ENCODE measurements at places on chromosomes 4 and X.

DNA sequence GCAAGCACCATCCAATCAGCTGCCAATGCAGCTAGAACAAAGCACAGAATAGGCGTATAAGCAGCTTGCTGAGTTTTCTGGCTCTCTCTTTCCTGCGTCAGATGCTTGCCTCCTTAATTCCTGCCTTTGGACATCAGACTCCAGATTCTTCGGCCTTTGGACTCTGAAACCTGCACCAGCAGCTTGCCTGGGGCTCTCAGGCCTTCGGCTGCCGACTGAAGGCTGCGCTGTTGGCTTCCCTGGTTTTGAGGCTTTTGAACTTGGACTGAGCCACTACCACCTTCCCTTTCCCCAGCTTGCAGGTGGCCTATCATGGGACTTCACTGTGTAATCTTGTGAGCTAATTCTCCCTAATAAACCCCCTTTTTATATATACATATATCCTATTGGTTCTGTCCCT is 6.1 kb downstream of the TMEM192 start:
- no peak for DNase-seq

- DNase-seq: no peak
Measured at GRCh38 chrX:119402588-119402987, 3.5 kb downstream of the SLC25A43 start.

DNA sequence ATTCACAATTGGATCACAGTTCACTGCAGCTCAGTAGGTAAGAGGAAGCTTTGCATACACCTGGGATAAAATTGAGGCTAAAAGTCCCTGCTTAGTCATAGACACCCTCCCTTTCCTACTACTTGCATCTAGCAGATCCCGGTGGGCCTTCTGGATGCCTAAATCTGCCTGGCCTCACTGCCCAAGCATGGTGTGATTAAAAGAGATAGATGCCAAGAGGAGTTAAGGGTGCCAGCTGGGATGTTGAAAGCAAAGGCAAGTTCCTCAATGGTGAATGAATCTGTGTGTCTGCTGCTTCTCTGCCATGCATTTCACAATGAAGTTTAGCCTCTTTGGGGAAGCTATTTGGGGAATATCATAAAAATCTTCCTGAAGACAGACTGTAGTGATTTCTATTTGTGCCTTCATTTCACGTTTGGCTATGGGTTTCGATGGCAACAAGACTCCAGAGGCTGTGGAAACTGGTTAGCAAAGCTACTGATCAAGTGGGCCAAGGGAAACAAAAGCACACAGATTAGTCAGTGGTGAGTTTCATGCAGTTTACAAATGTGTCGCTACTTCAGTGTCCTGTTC is 534.0 kb downstream of the ANKRD50 start:
- no peak for DNase-seq

DNA sequence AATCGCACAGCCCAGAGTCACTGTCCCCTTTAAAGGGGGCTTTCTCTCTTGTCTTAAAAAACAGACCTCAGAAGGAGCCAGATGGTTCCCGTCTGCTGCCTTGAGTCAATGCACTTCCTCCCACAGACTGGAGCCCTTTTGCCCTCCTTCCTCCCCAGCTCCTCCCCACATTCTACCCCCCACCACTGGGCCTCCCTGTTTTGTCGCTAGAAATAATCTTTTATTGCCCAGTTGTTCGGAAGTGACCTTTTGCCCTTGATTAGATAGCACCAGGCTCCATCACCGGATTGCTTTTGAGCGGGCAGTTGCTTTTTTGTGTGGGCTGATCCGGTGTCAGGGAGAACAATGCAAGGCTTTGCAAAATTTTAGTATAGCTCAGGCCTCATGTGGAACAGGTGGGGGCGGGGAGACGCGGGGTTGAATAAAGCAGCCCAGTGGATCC is 47.7 kb downstream of the SPRY1 start:
- DNase-seq: no peak

GRCh38 chr4:182404376-182404775 is 161.2 kb downstream of the TENM3 start:
- no peak for DNase-seq

- DNase-seq: no peak
Measured at GRCh38 chr4:79272761-79273160, 53.1 kb downstream of the NAA11 start.

GRCh38 chr4:7744142-7744804 is 195.4 kb downstream of the AFAP1 start:
- DNase-seq: no peak

DNA sequence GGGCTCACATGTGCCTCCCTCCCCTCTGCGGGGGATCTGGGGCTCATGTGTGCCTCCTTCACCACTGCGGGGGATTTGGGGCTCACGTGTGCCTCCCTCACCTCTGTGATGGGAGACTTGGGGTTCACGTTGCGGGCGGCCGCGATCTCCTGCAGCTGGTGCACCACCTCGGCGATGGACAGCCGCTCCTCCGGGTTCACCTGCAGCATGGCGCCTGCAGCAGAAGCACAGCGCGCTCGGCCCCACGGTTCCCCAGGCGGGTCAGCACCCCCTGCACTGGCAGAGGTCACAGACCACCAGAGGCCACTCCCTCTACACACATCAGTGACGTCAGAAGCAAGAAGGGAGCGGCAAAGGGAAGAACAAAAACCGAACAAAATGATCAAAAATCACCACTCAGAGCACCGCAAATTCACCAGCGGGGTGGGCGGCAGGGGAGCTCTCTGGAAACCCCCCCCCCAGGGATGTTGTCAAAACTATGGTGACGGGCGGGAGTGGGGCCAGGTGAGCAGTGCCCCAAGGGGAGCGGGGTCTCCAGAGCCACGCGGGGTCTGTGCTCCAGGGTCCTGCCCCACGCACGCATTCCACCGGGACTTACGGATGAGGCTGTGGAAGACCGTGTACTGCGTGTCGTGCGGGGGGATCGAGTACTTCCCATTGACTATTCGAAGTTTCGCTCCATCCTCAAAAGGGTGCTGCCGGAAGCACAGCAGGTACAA is 38.7 kb downstream of the GAK start:
- DNase-seq: no peak

- DNase-seq: no peak
Measured at GRCh38 chr4:86306816-86307215, 53.0 kb downstream of the MAPK10 start.

GRCh38 chrX:15855568-15856221 is 1.1 kb upstream of the AP1S2 start:
- no peak for DNase-seq

GRCh38 chr4:1992468-1993168 is 16.2 kb downstream of the NELFA start:
- no peak for DNase-seq

- DNase-seq: no peak
Measured at GRCh38 chr4:150297861-150298474, 219.7 kb downstream of the DCLK2 start.

DNA sequence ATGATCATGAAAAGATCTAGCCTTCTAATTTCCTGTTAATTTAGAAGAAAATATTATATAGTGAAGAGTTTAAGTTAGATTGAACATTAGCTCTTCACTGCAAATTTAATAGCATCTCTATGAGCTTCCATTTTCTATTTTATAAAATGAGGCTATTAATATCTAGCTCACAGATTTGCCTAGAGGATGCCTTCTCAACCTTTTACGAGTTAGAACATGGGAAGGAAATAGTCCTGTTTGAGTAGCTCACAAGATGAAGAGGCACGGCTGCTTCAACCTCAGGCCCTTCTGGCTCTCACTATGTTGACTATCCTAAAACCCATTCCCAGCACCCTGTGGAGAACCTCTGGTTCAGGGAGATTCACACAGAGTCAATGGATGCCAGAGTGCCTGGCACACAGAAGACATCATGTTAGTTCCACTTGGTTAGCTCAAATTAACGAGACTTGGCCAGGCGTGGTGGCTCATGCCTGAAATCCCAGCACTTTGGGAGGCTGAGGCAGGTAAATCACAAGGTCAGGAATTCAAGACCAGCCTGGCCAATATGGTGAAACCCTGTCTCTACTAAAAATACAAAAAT is 97.9 kb upstream of the GUCY1A1 start:
- DNase-seq: no peak

- DNase-seq: no peak
Measured at GRCh38 chr4:149426461-149426860, 389.2 kb downstream of the IQCM start.

GRCh38 chr4:41427931-41428600 is 109.9 kb upstream of the LIMCH1 start:
- DNase-seq: no peak

DNA sequence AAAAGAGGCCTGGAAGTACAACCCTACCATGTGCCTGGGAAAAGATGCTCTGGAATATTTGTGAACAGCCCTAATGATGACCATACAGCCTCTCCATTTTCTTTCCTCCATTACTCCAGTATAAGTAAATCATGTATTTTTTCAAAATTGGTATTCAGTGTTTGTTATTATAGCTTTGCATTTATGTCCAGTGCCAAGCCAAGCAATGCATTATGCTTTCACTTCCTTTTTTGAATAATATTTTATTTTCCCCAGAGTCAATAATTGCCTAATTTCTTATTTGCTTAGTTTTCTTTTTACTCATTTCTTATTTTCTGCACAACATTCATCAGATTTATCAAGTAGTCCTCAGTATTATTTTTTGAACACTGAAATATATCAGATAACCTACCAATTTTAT is 49.3 kb upstream of the EOLA2 start:
- no peak for DNase-seq

DNA sequence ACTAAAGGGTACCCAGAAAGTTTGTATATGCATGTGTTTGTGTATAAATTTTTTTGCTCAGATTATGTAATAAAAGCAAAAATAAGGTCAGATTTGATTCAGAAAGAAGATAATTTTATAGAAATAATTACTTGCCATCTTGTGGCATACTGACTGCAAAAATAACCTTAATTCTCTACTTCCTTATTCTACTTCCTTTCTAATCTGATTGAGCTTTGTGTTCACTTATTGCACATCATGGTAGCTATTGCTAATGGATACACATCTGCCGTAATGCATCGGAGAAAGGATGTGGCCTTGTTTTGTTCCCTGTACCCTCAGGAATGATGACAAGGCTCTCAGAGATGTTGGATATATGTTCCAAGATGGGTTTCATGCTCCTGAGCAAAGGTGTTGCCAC is 10.5 kb upstream of the GNPDA2 start:
- no peak for DNase-seq

DNA sequence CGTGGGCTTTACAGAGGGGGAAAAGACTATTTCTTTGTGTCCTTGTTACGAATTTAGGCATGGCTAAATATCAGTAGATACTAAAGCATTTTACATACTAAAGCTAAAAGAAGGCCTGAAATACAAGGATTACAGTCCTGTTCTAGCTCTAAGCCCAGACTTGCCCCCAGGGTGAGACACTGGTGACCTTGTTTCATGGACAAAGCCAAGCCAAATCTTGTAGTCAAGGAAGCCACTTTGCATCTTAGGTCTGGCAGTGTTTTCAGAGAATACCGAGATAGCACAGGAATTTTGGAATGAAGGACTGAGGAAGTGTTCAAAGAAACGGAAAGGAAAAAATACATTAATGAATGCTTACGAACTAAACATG is 733 bp upstream of the G3BP2 start:
- no peak for DNase-seq

DNA sequence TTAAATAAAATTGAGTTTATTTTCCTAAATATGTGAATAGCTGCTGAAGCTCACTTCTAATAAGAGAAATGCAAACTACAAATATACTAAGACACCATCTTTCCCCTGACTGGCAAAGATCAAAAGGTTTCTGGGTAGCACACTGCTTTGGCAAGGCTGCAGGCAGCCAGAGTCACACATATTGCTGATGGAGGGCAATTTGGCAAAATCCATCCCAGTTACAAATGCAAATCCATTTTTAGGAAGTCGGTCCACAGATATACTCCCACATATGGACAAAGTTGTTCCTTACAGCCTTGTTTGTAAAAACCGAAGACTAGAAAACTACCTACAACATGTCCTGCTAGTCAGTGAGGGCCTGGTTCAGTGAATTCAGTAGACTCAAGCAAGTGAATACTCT is 12.4 kb downstream of the USP46 start:
- no peak for DNase-seq

DNA sequence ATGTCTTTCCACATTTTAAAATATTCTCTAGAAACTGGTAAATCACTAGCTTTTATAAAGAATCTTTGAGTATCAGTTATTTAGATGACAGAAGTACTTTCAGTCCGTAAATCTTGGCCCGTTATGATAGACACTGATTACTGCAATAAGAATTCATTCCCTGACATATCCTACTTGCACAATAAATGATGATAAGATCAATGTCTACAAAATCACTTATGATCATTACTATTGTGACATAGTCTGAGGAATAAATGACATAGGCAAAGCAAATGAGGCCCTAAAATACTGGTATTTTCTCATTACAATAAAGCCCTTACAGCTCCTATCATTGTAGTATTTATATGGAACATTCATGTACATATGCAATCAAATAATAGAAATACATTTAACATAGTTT is 6.6 kb upstream of the PDCL2 start:
- DNase-seq: no peak

DNA sequence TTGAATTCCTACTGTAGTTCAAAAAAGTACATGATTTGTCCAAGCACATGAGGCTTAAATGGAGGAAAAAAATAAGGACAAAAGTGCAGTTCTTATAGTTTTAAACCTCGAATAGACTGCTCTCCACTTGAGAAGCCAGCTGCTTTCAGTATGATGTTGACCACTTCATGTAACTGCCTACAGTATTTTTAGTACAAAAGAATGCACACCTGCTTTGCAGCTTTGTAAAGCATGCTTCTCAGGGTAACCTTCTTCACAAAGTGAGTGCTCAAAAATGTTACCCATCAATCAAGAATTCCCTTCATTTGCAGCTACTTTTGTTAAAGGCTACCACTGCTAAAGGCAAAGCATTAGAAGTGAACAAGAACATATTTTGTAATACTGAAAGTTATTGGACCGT is 83.4 kb upstream of the FAM47B start:
- DNase-seq: no peak

DNA sequence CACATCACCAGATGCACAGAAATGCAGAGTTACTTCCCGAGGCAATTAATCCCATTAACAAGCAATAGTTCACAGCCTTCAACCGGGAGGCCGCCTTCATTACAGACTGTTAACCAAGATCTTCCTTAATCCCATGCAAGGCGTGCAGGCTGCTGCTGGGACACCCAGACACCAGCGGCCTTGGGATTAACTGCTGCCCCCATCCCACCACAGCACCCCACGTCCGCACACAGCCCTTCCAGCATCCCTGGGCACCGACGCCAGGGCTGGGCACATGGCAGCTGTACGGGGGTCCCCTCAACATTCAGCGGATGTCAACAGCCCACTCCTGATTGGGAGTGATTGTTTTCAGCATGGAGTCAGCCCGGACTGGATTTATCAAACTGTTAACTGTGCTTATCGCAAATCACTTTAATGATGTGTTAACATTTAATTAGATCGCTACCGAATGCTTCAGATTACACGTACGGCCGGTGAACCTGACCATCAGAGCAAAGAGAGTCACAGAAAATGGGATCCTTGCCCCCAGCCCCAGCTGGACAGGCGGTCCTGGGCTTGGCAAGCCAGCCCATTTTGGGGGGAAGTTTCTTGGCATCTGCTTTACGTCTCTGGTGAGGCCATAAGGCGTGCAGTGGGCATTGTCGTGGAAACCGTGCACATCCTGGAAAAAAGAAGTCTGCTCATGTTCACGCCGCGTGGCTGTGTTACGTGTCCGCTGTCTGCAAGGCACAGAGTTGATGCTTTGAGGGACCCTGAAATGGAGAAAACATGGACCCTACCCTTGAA is 126.4 kb downstream of the HMX1 start:
- no peak for DNase-seq
